ENCODE measurements at places on chromosomes 12 and 14.

GRCh38 chr14:100472094-100472455 lies 115.1 kb downstream of the BEGAIN start:
- DNase-seq: no peak

DNA sequence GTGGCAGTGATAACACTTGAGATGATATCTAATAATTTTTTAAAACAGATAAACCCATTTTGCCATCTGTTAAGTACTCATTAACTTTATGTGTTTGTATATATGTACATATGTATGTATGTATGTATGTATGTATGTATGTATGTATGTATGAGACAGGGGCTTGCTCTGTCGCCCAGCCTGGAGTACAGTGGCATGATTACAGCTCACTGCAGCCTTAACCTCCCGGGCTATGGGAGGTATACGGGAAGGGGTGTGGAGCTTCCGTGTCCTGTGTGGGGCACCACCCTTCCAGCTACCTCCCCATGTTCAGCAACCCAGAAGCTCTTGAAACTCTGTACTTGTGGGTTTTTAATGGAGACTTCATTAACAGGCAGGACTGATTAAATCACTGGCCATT lies 116.9 kb downstream of the SCFD1 start:
- no peak for DNase-seq

GRCh38 chr12:101927999-101928398 lies 50.6 kb downstream of the DRAM1 start:
- DNase-seq: no peak

DNA sequence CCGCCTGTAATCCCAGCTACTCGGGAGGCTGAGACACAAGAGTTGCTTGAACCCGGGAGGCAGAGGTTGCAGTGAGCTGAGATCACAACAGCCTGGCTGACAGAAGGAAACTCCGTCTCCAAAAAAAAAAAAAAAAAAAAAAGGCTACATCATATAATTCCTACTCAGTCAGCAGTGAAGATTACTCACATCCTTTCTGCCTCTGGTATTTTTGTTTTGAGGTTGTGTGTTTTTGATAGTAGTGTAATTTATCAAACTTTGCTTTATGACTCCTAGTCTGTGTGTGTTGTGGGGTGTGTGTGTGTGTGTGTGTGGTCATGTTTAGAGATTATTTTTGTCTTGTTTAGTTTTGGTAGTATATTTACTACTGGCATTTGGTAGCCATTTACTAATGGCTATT lies 29.8 kb upstream of the DLGAP5 start:
- no peak for DNase-seq

GRCh38 chr14:83096092-83096491 lies 1562.4 kb upstream of the SEL1L start:
- DNase-seq: no peak
